ENCODE measurements at places on chromosomes 2 and 18.
A peak's percentile ranks its signal among the peaks of the same experiment; 100 is the strongest.

GRCh38 chr2:210475706-210476105 is 853 bp downstream of the LANCL1 start:
- no peak for DNase-seq

DNA sequence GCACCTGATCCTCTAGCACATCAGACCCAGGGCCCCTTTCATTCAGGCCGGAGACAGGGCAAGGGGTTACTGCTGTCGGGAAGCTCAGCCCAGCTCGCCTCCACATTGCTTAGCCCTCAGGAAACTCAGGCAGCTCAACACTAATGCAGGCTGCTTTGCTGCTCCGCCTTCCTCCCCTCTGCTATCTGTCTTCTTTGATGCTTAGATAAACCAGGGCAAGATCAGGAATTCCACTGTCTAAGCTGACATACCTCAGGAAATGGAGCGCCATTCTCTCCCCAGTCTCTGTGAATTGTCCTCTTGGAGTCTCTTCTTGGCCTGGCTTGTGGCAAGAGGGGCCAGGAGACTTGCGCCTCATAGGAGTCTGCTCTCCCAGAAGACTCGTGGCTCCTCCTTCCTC is 25.5 kb upstream of the EXOC6B start:
- DNase-seq: no peak

- DNase-seq: no peak
Observed at GRCh38 chr18:8741532-8741931, 36.2 kb downstream of the MTCL1 start.

DNA sequence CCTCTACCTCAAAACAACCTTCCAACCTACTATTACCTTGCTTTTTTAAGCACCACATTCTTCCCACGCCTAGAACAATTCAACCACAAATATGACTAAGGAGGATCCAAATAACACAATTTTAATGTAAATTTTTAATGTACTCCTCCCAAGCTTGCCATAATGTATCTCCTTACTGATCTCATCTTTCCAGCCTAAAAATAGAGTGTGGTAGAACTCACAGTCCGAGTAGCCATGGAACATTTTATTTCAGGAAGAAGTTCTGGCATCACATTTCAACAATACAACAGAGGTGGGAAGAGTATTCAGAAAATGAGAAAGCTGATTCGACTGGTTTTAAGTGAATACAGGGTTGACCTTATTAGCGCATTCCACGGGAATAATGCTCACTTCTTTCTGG is 15.4 kb downstream of the FEZ2 start:
- DNase-seq: no peak

- DNase-seq: no peak
Observed at GRCh38 chr2:17763641-17764333, 9.8 kb downstream of the GEN1 start.

GRCh38 chr2:132949108-132949507 is 279.1 kb upstream of the LYPD1 start:
- no peak for DNase-seq

DNA sequence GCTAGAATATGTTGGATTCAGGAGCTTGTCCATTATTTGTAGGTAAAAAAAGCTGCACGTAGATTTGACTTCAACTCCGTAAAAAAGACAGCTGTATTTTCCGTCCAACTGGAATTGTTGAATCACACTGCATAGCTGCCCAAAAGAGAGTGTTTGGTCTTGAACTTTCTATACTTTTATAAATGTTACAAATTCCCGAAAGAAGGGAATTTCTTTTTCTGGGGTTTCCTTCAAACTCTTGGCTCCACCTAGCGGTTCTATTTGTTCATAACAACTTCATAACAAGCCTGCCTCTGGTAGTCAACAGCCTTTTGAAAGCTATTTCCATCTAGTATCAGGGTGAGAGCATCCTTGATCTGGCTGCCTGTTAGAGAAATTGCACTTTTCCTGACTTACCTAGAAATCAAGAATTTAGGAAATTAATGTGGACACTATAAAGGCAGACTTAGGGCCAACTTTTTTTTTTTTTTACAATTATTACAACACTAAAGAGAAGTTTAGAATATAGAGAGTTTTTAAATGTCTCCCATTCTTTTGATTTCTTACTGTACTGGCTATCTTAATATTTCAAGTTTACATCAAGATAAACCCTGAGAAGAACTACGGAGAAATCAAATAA is 48.1 kb downstream of the TMEM185B start:
- DNase-seq: peak; percentile 58

GRCh38 chr2:117692001-117692763 is 122.3 kb upstream of the DDX18 start:
- DNase-seq: no peak

- DNase-seq: no peak
Observed at GRCh38 chr2:170716851-170717598, 1.9 kb downstream of the SP5 start.

DNA sequence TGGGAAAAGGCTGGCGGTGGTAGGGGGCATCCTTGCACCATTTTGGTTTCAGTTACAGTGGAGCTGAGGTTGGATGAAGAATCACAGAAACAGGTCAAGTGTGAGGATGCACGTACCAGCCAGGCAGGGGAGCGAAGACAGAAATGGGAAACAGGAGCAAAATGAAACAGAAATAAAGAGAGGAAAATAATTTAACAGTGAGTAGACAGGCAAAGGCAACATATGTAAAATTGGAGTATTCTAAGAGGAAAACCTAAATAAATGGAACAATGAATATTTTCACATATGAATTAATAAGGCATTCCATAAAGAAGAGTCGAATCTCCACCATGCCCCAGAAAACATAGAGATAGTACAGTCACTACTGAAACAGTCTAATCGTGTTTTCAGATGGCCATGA is 29.7 kb downstream of the LRRFIP1 start:
- DNase-seq: no peak

DNA sequence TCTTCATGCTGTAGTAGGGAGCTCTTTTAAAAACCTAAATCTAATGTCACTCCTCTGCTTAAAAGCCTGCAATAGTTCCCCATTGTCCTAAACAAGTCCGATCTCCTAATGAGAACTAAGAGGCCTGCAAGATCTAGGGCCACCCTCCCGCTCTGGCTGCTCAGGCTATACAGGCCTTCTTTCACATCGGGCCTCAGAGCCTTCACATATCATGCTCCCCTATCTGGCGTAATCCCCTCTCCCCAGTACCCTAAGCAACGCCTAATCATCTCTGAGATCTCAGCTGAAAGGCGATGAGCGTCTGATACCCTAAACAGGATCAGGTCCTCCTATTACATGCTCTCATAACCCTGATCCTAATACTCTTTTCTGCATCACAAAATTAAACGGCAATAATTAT is 1.9 kb downstream of the MAP4K3 start:
- no peak for DNase-seq

GRCh38 chr2:223618172-223619035 is 16.2 kb upstream of the SCG2 start:
- DNase-seq: no peak

- peak; percentile 87 for DNase-seq
Observed at GRCh38 chr18:46343931-46344372, 239.8 kb downstream of the HAUS1 start.

DNA sequence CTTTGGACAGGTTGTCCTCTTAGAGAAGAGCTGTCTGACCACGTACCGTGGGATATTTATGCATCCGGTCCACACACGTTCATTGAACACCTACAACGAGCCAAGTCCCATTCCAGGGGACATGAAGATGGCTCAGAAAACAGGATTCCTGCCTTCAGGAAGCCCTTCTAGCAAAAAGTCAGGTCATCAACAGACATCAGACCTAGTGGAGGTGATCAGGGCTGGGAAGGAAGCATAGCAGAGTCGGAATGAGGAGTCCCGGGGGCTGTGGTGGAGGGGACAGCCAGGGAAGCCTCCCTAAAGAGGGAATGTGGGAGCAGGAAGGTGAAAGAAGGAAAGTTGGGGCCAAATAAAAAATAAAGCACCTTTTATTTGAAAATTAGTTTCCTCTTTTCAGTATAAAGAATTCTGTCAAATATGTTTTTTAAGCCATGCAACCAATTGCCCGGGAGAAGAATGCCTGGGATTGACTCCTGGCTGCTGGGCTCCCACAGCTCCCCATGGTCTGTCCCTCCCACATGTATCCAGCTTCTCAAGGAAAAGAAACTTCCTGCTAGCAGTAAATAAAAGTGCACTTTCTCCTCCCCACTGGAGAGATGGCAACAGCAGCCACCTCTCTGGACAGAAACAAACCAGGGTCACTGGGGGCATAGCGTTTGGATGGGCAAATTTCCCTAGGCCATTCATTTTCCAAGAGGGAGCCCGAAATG is 144.8 kb downstream of the SMAD7 start:
- no peak for DNase-seq

GRCh38 chr2:46684661-46685060 is 205.3 kb downstream of the TMEM247 start:
- DNase-seq: no peak

GRCh38 chr2:98034745-98035144 is 39.0 kb upstream of the TMEM131 start:
- DNase-seq: no peak

GRCh38 chr2:41930807-41931566 is 116.8 kb upstream of the PKDCC start:
- no peak for DNase-seq

- no peak for DNase-seq
Observed at GRCh38 chr2:36516136-36516870, 81.7 kb downstream of the FEZ2 start.

- no peak for DNase-seq
Observed at GRCh38 chr2:86791573-86791972, 860 bp upstream of the CD8A start.

GRCh38 chr2:85619617-85620016 is 3.6 kb downstream of the USP39 start:
- no peak for DNase-seq

DNA sequence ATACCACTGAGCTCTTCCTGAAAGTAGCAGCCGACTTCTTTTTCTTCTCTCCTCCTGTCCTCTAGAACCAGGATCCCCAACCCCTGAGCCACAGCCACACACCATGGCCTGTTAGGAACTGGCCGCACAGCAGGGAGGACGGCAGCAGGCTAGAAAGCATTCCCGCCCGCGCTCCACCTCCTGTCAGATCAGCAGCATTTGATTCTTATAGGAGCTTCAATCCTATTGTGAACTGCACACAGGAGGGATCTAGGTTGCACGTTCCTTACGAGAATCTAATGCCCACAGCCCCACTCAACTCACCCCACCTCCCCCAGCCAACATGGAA is 179.1 kb upstream of the SH3BP4 start:
- DNase-seq: no peak

DNA sequence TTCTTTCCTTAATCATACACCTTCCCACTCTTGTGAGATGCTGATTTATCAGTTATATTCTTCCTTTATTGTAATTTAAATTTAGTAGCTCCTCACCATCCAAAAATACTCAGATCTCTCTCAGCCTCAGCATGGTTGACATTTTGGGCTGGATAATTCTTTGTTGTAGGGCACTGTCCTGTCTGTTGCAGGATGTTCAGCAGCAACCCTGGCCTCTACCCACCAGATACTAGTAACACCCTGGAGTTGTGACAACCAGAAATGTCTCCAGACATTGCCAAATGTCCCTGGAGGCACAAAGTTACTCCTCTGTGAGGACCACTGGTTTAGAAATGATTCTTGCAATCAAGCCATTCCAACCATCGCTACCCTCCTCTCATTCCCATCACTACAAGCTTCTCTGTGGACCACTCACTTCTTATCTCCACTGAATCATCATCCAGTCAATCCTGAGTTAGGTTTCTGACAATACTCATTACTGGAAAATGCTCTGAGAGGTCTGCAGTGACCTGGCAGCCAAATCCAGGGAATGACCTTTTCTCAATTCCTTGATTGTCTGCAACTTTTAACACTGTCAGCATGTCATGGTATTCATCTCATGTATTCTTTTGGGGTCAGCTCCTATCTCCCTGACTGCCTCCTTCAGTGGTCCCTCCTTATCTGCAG is 43.3 kb downstream of the OSBPL6 start:
- no peak for DNase-seq

DNA sequence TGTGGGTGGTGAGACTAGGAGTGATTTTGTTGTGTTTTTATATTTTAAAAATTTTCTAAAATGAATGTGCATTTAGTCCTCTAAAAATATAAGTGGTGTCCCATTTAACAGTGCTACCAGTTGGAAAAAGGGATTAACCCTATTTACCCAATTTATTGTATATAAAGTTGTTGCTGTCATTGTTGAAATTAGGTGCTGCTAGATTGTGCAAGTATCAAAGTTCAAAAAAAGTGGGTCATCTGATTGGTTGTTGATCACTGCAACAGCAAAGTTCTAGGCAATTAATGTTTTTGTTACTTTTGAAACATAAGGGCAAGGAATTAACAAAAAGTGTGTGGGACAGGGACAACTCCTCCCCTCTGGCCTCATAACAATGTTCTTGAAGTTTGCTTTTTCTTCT is 40.6 kb downstream of the ADNP2 start:
- no peak for DNase-seq

DNA sequence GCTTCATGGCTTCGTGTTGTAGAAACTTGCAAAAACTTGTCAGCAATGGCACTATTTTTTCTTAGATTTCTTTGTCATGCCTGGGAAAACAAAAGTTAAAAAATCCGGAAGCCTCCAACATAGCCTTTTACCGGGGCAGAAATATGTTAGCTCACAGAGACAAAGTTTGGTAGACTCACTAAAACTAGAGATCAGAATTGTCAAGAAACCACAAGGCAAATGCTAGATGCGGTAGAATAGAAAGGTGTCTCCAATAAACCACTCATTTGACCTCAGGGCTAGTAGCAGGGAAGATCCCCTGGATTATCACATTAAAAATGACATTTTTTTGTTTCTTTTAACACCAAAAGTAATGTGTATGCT is 405 bp downstream of the CASP10 start:
- no peak for DNase-seq

DNA sequence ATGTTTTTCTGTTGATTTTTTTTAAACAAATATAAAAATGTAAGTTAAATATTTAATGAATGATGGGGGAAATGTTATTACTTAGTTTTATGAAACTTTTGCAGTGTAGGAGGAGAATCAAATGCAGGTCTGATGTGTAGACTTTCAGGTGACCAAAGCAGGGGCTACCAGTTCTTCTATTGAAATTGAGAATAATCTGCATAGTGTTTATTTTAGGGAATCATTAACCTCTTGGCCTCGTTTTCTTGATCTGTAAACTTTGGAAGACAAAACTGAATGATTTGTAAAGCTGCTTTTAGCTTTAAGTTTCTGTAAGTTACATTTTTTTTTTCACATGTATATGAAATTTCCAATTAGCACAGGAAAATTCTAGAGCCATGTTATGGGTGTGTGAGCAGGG is 99.2 kb downstream of the R3HDM1 start:
- DNase-seq: no peak

DNA sequence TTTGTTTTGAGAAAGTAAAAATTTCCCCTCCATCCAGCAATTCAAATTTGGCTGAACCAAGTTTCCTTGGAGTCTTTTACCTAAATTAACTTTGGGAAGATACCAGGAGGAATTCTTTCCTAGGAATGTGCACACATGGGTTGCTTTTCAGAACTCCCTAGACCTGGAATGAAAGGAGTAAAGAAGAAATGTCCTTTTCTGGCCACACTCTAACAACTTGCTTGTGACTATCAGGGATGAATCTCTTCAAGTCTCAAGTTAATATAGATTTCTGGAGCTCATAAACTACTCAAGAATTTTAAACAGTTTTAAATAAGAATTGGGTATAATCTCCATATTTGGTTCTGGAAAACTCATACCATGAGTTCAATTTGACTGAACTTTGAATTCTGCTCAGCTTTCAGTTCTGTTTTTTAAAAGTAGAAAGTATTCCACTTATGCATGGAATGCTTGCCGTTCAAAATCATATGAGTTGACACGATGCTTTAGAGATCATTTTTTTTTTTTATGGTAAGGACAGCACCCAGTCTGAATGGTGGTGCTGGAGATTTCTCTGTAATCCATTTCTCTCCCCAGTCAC is 7.7 kb downstream of the RASGRP3 start:
- DNase-seq: no peak

- DNase-seq: no peak
Observed at GRCh38 chr18:79278896-79279295, 116.8 kb upstream of the NFATC1 start.

GRCh38 chr2:73266061-73266901 is 18.0 kb downstream of the FBXO41 start:
- no peak for DNase-seq

Data from Jurkat, Clone E6-1 (cell line).